ENCODE measurements at places on chromosomes 2 and 18. TPM values are rescaled to one million over a fixed set of nuclear protein-coding genes. Genes with fewer than 3 reads are reported as not detected.
A peak's percentile ranks its signal among the peaks of the same experiment; 100 is the strongest.

- DNase-seq, result no peak
Observed at GRCh38 chr2:110116033-110116710, 550 bp upstream of the MALL start.

DNA sequence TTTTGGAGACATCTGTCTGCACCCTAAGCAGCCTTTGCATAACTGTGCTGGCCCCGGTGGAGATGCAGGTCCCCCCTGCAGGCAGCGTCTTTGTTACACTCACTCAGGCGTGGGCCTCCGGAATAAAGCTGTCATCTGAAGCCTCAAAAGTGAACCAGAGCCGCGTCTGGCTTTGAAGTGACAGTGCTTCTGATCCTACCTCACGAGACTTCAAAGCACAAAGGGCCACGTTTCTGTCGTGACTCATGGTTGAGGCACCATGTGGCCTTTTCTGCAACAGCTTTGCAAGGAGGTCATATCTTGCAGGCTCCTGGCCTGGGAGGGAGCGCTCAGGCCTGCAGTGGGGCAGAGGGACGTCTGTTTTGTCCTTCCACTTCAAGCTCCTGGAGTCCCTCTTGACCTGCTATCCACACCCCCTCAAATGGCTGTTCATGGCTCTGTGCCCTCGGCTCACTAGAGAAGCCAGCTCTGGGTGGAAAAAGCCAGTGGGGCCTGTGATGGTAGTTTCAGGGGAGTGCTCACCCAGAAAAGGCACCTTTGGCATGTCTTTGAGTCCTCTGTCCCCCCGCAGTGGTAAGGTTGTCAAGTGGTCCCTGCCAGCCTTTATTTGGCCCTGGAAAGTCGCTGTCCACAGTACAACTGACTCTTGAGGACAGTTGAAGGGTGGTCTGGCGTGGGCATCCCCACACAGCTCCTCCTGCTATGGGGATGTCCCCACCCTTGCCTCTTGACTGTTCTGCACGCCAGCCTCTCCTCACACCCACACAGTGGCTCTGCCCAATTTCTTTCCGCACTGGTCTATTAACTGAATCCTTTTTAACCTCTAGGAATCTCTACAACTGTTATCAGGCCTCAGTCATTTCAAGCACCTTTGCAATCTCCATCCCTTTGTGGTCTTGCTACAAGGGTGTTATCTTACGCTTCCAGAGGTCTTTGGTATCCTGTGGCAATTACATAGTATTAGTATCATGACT is 19.3 kb downstream of the GPR55 start:
- peak; percentile 39 for DNase-seq

DNA sequence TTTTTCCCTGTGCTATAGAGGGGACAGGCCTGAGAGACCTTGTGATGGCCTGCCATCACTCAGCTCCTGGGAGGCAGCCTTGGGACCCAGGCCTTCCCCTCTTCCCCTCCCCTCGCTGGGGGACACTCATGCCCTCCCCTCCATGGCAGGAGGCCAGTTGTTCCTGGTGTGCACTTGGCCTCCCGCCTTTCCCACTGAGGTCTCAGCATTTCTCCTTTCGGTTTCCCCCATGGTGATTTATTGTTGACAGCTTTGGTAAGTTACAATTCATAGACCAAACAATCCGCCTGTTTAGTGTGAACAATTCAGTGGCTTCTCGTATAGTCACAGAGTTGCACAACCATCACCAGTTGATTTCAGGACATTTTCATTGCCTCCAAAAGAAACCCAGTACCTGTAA is 10.2 kb upstream of the CNDP1 start:
- no peak for DNase-seq

DNA sequence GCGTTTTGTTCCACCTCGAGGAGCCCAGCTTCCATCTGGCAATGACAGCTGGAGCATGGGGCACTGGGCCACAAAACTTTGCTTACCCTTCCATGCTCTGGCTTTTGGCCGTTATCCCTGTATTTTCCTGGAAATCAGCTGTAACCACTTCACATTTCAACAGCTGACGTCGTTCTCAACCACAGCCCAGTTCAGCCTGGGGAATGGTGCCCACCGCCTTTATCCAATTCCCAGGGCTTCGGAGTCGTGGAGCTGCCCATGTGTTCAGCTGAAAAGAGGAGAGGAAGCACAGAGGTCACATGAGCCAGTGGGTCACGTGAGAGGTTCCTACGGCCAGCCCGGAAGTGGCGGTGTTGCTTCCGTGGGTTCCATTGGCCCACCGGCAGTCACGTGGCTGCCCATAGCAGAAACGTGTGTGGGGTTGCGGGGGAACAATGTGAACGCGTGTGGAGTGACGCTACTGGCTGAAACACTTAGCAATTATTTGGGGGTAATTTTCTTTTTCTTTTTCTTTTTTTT is 16.7 kb upstream of the EDAR start:
- DNase-seq, result no peak

Gene CCDC178
- 4.6 TPM for total RNA-seq

Gene SAG
- total RNA-seq, result not detected

Measured in sciatic nerve (tissue), 2 donors.